Smooth muscle cell of the brain vasculature (primary cell): ENCODE measurements at places on chromosomes 7 and 10.

GRCh38 chr10:125882596-125882995 lies 1.5 kb upstream of the DHX32 start:
- DNase-seq: no peak

DNA sequence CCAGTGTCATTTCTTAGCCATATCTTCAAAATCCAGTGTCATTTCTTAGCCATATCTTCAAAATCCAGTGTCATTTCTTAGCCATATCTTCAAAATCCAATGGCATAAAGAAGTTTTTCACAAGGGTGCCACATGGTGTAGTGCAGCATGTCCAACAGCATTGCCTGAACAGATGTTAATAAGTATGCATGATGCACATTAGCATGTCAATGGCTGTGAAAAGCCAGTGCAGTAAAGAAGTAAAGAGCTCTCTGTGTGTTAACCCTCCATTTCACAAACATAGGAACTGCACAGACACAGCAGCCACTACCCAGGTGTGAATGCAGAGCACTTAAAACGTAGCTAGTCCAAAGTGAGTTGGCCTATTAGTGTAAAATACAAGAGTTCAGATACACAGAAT lies 89.8 kb downstream of the GNAI1 start:
- DNase-seq: no peak

GRCh38 chr10:74056050-74056818 lies 58.3 kb downstream of the VCL start:
- DNase-seq: no peak

DNA sequence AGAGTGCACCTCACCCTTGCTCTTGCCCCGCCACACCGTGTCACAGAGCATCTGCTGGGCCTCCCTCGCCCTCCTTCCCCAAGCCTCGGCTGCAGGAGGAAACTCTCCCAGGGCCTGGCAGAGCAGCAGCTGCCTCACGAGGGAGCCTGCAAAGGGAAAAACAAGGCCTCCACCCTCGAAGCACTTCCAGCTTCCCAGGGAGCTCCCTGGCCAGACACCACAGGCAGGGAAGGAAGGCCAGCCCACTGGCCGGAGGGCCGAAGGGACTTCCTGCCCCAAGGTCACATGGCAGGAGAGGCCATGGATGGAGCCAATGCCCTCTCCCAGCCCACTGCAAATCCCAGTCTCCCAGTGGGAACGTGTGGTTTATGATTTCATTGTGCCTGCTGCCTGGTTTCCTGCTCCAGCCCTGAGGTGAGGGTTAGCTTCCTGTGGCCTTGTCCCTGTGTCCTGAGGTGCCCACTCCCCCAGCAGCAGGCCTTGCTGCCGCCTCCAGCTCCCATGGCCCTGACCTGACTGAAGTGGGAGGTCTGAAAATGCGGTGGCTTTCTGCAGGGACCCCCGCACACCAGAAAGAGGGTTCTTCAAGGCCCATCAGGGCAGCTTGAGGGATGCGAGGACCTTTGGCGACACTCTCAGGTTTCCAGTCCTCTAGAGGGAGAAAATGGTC lies 100.5 kb upstream of the PPIF start:
- DNase-seq: no peak

DNA sequence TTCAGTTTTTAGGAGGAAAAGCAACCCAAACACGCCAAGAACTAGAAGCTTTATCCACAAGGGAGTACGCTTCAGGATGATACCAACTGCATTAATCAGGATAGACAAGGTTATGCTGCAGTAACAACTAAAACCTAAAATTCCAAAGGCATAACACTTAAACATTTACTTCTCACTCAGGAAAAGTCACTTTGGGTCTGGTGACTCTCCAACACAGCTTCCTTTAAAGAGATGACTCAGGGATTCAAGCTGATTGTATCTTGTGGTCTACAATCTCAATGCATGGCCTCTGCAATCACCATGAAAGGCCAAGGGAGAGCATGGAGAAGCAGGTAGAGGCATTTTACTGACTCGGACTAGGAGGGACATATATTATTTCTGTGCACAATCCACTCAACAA lies 315.8 kb downstream of the KCNMA1 start:
- DNase-seq: no peak

DNA sequence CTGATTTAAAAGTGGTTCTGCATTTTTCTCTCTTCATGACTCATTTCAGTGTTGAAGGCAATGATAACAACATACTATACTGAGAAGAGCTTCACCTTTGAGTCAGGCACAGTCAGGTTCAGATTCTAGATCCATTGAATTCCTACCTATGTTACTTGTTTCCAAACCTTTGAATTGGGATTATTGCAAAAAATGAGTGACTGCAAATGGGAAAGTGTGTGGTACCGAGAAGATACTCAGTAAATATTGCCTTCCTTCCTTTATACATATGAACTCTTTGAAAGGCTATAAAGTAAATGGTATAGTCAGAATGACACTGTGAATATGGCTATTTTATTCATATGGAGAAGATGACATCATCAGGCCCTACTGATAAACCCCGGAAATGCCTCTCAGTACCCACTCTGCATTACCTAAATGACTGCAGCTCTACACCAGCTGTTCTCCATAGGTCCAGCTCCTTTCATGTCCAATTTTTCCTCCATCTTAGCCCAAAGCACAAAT lies 66.7 kb upstream of the FGL2 start:
- no peak for DNase-seq

- DNase-seq: no peak
Observed at GRCh38 chr10:73183667-73184281, 15.9 kb downstream of the FAM149B1 start.

DNA sequence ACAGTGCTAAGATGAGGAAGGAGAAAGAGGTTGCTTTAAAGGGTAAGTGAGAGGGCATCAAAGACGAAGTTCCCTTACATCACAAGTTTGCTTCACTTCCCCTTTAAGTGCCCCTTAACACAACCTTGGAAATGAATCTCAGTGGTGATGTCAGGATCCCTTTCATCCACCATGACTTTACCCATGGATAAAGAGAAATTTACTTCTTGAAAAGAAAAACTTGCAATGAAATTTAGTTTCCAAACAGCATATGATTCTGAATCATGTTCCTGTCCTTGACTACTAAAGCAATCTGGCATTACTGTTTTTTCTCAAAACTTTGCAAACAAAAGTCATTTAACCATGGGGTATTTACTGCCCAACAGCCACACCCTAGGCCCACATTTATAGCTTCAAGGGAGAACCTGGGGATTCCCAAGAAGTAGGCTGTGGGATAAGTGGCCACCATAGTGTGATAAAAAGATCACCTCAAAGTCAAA lies 135.9 kb downstream of the ITGB8 start:
- no peak for DNase-seq

- no peak for DNase-seq
Observed at GRCh38 chr10:24751716-24752115, 28.0 kb upstream of the ARHGAP21 start.

DNA sequence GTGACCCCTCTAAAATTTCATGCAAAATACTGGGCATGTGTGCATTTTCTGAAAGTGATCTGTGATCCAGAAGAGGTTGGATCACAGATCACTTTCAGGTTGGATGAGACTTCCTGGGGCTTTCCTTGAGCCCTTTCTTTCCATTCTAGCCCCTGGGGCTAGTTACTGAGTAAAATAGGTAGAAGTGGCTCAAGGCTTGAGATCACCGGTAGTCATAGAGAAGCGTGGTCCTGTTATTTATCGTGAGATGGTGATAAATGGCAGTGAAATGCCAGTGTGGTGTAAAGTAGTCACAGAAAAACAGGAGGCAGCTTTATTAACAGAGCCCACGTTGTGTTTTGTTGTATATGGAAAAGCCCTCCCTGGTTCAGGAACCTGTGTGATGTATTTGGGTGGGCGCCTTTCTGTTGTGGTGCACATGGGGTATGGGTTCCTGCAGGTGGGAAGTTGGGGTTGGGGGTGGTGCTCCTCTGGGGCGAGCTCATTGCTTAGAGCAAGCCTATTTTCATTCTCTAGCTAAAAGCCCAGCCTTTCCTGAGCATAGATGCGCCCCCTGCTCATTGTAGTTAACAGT lies 34.0 kb upstream of the SH2D4B start:
- DNase-seq: no peak

DNA sequence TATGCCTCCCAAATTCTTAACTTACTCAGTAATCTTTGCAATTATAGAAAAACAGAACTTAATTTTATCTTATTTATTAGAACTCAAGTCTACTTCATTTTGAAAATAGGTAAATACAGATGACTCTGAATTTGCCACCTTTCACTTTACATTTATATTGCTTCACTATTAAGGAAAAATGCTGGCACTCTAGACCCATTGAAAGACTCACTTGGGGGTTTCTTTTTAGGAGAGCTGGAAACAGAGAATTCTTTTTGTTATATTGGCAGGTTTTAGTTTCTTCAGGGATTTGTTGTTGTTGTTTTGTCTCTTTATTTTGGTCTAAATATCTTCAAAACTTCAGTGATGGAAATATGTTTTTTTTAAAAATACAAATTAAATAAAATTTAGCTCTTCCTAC lies 111.1 kb downstream of the RUNDC3B start:
- no peak for DNase-seq

- no peak for DNase-seq
Observed at GRCh38 chr7:47330561-47331178, 251.2 kb downstream of the TNS3 start.

- no peak for DNase-seq
Observed at GRCh38 chr10:98636921-98637329, 190.2 kb upstream of the HPS1 start.

GRCh38 chr7:134941185-134941900 lies 45.0 kb upstream of the AGBL3 start:
- DNase-seq: peak; percentile 32

GRCh38 chr7:92934096-92934495 lies 97.7 kb upstream of the CDK6 start:
- no peak for DNase-seq
